Epithelial cell of proximal tubule (primary cell): ENCODE measurements at places on chromosomes 2 and 18. TPM values are rescaled to one million over a fixed set of nuclear protein-coding genes. Genes with fewer than 3 reads are reported as not detected.

DNA sequence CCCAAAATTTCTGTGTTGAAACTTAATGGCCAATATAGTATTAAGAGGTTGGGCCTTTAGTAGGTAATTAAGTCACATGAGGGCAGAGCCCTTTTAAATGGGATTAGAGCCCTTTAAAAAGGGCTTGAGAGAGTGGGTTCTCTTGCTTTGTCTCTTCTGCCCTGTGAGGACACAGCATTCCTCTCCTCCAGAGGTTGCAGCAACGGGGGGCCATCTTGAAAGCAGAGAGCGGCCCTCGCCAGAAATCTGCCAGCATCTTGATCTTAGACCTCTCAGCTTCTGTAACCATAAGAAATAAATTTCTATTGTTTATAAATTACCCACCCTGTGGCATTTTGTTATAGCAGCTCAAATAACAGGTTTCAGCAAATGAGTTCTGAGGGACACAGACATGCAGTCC lies 305.0 kb upstream of the LRP1B start:
- DNase-seq: no peak

DNA sequence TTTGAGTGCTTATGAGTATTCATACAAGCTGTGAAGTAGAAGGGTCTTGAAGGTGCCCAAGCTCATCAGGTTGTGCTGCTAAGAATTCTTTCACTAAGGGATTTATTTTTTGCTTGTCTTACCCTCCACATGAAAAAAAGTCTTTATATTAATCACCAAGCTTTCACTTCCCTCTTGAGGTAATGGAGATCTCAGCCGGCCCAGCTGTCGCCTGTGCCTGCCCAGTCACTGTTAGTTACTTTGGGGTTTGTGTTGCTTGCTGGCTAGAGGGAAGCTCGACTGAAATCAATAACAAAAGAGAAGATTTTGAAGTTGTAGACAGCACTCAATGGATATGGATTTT lies 21.9 kb downstream of the MC2R start:
- DNase-seq: no peak

- no peak for DNase-seq
These were observed 175.0 kb downstream of the L3MBTL4 start for GRCh38 chr18:6239716-6240115.

Gene ADCY3
- total RNA-seq: 18.7 and 37.6 TPM in 2 replicates

Gene ARHGAP25
- not detected in 2 replicates for total RNA-seq

Gene PLEK
- not detected in 2 replicates for total RNA-seq

Gene PID1
- total RNA-seq: 0.69 and 1.9 TPM in 2 replicates
